Stimulated activated CD4-positive, alpha-beta T cell treated with anti-CD3 and anti-CD28 coated beads, Interleukin-2, amount 100 ng/mL, for 4 hours (primary cell): ENCODE measurements at places on chromosomes 2 and 18.

DNA sequence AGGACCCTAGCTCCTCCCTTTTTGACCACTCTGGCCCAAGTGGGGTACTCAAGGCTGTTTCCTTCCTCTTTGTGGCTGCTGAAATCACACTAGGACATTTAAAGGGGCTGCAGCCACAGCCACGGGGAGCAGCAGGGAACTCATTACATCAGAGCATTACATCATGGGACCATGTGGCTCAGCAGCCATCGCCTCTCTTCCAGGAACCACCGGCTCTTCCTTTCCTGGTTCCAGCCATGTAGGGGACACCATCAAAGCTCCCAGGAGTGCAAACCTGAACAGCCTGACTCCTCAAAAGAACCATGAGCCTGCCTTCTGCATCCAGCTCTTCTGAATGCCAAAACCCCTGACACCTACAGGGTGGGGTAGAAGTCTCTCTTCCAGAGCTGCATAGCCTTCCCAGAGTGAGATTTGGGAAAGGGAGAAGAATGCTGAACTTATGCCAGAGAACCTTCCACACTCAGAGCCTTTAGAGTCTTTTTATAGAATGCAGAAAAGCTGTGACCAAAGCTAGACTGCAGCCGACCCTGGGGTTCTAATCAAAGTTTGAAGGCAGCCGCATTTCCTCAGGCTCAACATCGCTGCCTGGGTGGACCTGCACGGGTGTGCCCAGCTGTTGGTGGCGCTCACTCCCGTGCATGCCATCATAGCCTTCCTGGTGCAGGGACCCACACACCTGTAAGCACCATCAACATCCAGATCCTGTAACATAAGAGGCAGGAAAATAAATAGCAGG lies 121.7 kb downstream of the KLHL29 start:
- DNase-seq = no peak

- no peak for DNase-seq
Observed at GRCh38 chr2:223071139-223071538, 19.1 kb downstream of the KCNE4 start.

DNA sequence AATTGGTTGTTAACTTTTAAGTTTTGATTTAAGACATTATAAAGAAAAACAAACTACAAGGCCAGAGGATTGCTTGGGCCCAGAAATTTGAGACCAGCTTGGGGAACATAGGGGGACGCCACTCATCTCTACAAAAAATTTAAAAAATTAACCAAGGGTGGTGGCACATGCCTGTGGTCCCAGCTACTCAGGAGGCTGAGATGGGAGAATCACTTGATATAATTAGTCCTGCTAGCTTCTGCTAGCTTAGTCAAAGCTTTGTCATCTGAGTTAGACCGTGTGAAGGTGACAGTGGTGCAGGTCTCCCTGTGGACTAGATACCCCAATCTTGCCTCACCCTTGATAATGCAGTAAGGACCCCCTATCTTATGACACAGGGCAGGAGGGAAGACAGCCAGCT lies 6.0 kb upstream of the ZNF396 start:
- DNase-seq = no peak

- DNase-seq = no peak
Observed at GRCh38 chr2:134035605-134036370, 218.1 kb upstream of the MGAT5 start.

DNA sequence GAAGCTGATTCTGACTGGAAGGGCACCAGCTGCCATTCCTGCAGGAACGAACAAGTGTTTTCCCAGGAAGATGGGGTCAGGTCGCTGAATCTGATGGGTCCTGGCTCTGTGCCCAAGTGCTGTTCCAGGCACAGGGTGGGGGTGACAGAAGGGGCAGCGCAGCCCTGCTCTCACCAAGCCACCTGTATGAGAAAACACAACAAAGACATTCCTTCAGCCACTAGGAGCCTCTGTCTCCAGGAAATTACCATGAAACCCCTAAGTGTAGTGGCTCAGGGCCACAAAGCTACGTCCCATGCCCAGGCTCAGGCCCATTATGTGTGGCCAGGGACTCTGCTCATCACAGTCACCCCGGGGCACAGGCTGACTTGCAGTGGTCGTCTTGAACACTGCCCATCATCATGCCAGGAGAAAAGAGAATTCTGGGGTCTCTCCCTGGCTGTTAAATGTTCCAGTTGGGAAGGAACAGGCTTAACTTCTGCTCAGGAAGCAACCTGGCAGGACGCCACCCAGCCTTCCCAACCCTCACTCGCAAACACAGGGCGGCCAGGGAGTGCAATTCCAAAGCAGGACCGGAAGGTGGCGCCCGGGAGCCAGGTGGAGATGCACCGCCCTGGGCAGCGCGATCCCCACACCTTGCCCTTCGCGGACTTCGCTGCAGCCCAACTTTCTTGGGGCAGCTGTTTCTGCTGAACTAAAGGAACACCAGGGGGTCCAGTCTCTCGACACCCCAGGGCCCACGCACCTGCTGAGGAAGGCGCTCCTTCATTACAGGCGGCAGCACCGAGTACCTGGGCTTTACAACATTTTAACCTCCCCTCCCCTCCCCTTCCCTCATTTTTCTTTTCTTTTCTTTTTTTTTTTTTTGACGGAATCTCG lies 11.0 kb upstream of the SFTPB start:
- DNase-seq = peak; percentile 52

- DNase-seq = no peak
Observed at GRCh38 chr2:79393806-79394484, 118.9 kb upstream of the CTNNA2 start.
